ENCODE measurements at places on chromosomes 4 and X.

- no peak for DNase-seq
These were observed 91.0 kb downstream of the AMMECR1 start for GRCh38 chrX:110226931-110227330.

DNA sequence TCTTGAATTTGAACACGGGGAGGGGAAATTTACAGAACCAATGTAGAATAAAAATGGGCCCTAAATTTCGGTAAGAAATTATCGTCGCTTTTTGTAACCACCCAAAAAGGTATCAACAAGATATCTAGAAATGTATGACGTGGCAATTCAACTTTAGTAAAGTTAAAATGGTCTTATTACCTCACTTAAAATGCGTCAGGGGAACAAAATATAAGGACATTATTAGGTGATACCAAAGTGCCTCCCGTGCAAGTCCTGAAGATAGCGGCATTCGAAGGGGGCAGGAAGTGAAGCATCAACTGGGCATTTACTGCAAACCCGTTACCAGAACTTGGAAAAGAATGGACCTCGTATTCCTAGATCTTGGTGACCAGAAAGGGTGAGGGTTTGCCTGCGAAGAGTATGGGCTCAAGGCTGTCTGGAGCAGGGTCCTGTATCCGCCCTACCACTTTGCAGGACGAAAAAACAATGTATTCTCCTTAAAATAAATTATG is 980 bp downstream of the AP1S2 start:
- DNase-seq, result no peak

DNA sequence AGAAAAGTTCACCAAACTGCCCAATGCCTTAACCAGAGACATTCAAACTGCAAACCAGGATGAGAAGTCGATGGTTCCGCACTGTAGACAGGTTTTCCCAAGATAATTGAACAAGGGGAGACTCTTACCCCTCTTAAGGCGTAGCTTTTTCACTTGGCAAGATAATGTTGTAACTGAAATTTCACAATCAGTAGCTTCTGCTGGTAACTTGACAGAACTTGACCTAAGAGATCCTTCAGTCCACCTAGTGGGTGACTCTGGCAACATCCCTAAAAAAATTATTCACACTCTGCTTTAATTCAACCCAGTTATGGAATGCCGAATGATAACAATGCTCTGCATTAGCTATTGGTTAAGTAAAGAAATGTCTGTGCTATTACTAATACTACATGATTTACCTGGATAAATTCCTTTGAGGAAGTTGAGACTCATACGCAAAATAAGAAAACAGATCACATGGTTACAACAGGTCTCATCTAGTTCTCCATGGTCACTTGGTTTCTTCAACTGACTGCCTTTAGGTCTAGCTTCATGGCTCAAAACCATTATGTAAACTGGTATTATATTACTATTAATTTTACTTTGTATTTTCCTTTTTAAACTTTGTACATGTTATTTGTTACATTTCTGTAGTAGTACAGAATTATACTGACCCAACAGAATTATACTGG is 9.1 kb downstream of the ELF2 start:
- no peak for DNase-seq

GRCh38 chr4:138275216-138275615 is 33.1 kb upstream of the SLC7A11 start:
- DNase-seq, result no peak

GRCh38 chr4:53840643-53841042 is 223.8 kb downstream of the CHIC2 start:
- DNase-seq, result no peak

DNA sequence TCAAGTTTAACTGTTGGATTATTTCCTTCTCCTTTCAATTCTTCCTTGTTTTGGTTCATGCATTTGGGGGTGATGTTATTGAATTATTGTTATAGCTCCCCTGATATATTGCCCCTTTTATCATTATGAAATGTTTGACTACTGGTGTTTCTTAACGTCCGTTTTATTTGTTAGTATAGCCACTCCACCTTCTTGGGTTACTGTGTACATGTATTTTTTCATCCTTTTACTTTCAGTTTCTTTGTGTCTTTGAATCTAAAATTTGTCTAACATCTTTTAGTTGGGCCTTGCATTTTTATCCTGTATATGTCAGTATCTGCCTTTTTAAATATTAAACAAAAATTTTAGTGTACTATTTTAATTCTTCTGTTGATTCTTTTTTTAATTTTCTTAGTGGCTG is 88.7 kb downstream of the TNIP2 start:
- DNase-seq, result no peak

DNA sequence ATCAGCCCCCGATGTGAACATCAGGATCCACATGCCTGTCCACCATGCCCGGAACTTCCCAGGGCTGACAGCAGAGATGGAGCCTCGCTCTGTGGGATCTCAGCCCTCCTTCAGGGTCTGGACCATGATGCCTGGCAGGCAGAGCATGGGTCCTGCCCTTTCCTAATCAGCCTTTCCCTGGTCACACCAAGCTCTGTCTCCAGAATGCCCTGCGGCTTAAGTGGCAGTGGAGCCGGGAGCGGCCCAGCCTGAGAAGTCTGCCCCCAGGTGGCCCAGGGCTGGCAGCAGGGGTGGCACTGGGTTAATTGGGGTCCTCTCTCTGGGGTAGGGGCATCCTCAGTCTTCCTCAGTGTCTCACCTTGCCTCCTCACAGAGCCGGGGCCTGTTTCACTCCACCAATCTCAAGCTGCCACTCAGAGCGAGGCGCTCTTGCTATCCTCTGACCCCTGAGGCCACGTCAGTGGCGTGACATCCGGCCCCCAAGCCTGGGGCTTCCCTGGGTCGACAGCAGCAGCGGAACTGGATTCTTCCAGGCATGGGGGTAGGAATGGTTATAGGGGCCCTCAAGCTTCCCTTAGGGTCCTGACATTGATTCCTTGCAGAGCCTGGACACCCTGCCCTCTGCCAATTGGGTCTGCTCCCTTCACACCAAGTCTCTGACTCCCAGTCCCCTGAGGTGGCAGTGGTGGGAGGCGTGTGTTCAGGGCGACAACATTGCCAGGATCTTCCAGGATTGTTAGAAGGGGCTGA is 20.8 kb upstream of the TMEM185A start:
- no peak for DNase-seq

- no peak for DNase-seq
These were observed 5.5 kb downstream of the ZNF827 start for GRCh38 chr4:145933134-145933533.

DNA sequence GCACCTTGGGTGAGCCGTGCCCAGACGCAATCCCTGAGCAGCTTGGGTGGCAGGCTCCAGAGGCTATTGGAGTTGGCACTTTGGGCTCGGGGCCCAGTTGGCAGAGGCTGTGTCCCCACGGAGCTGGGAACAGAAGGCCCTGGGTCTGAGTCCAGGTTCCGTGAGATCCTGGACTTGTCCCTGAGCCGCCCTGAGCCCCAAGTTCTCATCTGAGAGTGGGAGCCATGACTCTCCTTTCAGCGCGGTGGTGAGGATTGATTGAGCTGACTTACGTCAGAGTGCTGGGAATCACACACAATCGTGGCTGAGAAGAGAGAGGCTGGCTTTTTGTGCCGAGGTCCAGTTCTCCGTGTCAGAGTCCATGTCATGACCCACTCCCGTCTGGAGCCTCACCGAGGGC is 98.0 kb downstream of the PSAPL1 start:
- no peak for DNase-seq

DNA sequence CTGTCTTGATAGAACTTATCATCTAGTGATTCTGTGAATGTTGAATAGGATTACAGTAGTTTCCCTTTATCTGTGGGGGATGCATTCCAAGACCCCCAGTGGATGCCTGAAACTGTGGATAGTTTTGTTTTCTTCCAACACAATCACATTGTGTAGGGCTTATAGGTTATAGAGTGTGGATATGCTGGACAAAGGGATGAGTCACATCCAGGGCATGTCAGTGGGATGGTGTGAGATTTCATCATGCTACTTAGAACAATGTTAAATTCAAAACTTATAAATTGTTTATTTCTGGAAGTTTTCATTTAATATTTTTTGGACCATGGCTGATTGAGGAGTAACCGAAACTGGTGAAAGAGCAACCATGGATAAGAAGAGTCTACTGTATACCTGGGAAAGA is 432.3 kb upstream of the ATOH1 start:
- DNase-seq, result no peak

DNA sequence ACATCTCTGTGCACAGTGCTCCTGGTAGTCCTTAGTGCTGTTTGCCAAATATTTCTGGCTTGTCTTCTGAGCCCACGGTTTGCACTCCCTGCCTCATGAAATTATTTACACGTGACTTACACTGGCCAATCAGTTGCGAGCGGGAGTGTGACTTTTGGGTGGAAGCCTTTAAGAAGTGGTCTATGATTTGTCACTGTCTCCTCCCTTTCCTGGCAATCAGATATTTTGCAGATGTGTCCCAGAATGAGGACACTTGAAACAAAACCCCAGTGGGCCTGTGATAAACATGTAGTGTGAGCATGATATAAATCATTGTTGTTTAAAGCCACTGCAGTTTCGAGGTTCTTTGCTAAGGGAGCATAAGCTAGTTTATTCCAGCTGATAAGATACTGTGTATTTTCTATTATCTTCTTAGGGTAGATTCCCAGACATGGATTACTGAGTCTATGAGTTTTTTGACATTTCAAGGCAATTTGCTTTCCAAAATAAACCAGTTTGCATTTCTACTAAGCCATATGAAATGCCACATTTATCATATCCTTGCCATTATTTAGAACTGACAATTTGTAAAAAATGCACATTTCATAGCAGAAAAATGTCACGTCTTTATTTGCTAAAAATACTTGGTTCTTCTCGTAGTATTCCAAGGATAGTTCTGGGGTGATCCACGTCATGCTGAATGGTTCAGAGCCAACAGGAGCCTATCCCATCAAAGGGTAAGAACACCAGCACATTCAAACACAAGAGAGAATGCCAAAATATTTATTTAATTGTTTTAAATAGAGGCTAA is 12.0 kb downstream of the BST1 start:
- DNase-seq, result no peak

DNA sequence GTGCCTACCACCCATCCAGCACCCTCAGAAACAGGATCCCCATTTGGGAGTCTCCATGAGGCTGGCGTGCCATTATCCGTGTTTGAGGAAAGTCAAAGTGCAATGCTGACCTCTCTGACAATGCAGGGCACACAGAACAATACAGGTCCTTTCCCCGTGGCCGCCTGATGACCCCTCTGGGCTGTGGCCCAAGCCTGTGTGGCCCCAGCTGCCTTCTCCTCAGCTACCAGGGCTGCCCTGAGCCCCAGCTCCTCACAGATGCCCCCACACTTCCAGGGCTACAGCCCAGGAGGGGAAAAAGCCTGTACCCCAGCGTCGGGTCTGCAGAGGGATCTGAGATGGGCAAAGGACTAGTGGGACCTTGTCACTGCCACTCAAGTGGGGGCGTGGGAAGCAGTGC is 15.5 kb downstream of the ZFYVE28 start:
- no peak for DNase-seq

DNA sequence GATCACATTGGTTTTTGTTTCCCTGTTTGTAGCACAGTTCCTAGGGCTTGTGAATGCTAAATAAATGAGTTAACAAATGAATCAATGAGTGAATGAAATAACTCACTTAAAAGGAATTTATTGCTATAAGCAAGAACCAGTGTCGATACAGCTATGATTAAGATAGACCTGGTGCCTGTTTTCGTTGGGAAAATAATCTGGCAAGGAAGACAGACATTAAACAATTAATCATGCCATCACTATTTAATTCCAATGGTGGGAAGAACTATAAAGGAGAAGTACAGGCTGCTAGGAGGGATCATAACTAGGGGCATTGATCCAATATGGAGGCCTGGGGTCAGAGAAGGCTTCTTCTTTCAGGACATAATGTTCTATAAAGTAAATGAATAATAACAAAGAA is 4.5 kb upstream of the CBR4 start:
- DNase-seq, result no peak

GRCh38 chr4:152454398-152455011 is 81.4 kb downstream of the FBXW7 start:
- DNase-seq, result no peak

- DNase-seq, result no peak
These were observed 404.0 kb downstream of the PPARGC1A start for GRCh38 chr4:23485801-23486200.

GRCh38 chr4:52096048-52096447 is 44.9 kb downstream of the SPATA18 start:
- DNase-seq, result no peak

GRCh38 chrX:43688586-43688985 is 32.5 kb downstream of the MAOA start:
- DNase-seq, result no peak

GRCh38 chr4:37889849-37890800 is 759 bp upstream of the TBC1D1 start:
- DNase-seq, result peak; percentile 20

Measured in stimulated activated naive CD4-positive, alpha-beta T cell treated with Interleukin-2 at 50 U/mL for 16 hours (primary cell).